Brain (organoid and tissue), 16 donors: ENCODE measurements at places on chromosomes 1 and 21.

GRCh38 chr21:29654855-29655254, 284.9 kb downstream of the GRIK1 start:
- no peak for DNase-seq

DNA sequence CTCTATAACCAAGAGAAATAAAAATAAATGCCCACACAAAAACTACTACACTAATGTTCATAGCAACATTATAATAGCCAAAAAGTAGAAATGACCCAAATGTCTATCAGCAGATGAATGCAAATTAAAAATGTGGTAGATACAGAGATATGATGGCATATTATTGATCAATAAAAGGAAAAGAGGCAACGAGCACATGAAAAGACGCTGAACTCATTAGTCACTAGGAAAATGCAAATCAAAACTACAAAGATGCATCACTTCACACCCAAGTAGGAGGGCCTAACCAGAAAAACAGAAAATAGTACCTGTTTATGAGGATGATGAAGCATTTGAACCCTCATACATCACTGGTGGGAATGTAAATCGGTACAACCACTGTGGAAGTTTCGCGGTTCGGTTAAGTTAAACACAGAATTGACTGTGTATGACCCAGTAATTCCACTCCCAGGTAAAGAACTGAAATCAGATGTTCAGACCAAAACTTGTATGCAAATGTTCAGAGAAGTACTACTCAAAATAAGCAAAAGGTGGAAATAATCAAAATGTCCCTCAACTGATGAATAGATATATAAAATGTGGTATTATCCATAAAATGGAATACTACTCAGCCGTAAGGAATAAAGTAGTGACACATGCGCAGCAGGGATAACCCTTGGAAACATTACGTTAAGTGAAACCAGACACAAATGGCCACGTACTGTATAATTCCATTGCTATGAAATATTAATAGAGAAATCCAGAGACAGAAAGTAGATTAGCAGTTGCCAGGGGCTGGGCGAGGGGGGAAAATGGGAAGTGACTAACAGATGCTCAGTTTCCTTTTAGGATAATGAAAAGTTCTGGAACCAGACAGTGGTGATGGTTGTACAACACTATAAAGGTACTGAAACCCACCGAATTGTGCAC, 3.1 kb downstream of the USP48 start:
- no peak for DNase-seq

GRCh38 chr21:34807881-34808568, 139.2 kb downstream of the CLIC6 start:
- DNase-seq: no peak

- DNase-seq: no peak
Measured at GRCh38 chr1:218823291-218823900, 350.3 kb upstream of the LYPLAL1 start.

DNA sequence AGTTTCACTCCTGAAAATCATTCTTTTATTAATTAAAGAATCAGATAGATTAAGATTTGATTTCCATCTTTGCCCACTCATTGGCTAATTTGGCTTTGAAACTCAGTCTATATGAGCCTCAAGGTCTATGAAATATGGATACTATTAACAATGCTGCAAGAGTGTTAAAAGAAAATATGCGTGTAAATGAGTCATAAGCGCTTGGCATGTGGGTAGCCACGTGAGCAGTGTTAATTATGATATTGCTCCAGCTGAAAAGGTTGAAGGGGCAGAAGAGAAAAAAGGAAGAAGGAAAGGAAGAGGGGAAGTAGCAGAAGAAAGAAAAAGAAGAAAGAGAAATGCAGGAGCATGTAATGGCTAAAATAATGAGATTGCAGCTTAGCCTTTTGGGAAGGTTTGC, 151.4 kb downstream of the CHRM3 start:
- peak; percentile 34 for DNase-seq

- DNase-seq: no peak
Measured at GRCh38 chr1:12109901-12110300, 46.8 kb downstream of the TNFRSF8 start.

DNA sequence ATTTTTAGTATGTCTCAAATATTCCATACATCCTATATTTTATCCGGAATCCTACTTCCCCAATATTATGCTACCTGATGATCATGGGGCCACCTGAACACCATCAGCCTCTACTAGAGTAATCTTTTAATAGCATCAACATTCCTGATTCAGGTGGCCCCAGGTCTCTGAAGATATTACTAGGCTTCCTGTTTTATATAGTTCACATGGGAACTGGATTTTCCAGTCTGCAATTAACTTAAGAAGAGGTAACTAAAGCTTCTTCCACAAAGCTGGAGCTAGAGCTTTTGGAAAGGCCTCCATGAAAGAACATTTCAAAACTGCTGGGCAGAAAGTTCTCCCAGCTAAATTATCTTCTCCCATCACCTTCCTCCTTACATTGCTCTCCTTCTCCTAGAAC, 72.3 kb upstream of the ADAM30 start:
- no peak for DNase-seq

DNA sequence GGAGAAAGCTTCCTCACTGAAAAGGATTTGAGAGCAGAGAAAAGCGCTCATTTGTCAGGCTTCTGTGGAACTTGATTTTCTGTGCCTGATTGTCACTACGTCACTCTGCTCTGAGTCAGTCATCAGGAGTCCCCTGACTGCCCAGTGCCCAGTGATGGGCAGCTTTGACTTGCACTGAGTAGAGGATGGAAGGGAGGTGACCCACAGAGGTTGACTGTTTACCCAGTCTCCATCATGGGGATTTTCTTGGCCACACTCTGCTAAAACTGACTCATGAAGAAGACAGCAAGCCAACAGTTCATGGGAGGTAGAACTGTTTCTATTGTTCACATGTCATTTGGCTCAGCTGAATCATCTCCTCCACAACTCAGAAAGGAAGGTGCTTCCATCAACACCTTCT, 82.1 kb upstream of the DUSP10 start:
- no peak for DNase-seq

DNA sequence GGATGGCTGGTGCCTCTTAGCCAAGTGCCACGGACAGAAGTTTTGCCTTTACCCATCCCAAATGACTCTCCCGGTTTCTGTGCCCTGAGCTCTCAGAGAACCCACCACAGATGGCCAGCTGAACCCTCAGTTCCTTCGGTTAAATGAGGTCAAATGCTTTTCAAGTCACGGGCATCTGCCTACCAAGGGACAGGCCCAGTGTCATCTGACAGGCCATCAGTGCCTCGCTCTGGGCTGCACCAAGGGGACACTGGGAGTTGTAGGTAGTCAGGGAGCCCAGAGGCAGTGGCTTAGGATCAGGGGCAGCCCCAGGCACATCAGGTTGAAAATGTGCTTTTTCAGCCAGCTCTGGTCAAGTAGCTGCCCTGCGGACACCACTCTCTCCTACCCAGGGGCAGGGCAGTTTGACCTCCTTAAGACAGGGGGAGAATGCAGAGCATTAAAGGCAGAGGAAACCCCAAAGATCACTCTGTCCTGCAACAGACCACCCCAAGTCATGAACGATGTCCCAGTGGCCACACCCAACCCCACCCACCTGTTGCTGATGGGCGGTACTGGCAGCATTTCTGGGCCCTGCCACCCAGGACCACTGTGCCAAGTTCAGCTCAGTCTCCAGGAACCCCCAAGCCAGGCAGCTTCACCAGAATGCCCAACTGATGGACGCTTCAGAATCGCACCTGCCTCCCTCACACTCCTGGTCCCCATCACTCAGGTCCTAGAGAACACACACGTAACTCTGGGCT, 60.7 kb downstream of the CASZ1 start:
- DNase-seq: no peak

GRCh38 chr1:164560556-164560955, 1.6 kb downstream of the PBX1 start:
- no peak for DNase-seq

- no peak for DNase-seq
Measured at GRCh38 chr1:216913976-216914375, 190.7 kb upstream of the ESRRG start.

DNA sequence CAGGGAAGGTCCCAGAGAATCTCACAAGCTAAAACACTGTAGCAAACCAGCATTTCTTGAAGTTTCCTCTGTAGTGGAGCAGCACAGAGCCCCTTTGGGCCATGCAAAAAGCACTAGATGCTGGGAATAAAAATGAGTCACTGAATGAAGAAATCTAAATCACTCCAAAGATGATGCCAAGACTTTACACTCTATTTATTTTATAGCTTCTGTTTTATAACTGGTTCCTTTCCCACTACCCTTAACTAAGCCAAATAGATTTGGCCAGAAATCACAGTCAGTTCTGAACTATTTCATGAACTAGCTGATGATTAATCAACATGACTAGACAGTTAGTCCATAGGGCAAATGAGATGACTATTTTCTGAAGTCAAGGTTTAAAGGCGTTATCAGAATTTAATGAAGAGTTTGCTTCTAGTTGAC, 89.5 kb downstream of the SCMH1 start:
- no peak for DNase-seq

DNA sequence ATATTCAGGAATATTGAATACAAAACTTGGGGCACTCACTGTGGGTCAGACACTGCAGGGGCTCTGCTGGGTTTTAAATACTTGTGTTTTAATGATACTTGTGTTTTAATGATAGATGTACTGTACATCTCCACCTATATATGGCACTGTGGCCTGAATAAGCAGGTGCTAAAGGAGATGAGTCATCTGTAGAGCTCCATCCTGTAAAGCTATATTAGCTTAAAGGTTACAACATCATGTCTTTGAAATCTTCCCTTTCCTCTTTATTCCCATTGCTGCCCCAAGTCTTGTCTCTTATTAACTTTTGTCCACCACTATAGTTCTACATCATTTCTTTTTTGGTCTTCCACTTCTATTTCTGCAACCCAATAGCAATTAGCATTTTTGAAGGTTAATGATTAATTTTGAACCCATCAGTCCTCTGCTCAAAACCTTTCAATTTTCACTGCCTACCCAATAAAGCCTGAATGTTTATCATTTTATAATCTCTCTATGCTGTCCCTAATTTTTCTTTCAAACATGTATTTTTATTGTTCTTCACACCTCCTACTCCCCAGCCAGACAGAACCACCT, 113.3 kb upstream of the PTGFR start:
- no peak for DNase-seq

DNA sequence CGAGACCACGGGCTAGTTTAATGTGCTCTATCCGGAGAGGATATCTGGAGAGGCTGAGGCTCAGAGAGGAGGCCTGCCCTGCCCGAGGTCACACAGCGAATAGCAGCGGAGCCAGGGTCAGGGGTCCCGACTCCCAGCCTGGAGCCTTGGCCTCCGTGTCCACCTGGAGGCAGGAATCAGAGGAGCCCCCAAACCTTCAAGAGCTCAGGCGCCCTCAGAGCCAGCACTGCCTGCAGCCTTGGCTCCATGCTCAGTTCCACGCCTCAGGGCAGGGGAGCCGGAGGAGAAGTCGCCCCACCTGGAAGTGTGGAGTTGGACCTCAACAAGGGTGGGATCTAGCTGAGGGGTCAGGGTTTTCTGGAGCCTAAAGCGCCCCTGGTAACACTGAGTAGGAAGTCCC, 2.0 kb upstream of the ASCL5 start:
- no peak for DNase-seq

GRCh38 chr1:217673387-217673786, 42.2 kb downstream of the SPATA17 start:
- DNase-seq: no peak

DNA sequence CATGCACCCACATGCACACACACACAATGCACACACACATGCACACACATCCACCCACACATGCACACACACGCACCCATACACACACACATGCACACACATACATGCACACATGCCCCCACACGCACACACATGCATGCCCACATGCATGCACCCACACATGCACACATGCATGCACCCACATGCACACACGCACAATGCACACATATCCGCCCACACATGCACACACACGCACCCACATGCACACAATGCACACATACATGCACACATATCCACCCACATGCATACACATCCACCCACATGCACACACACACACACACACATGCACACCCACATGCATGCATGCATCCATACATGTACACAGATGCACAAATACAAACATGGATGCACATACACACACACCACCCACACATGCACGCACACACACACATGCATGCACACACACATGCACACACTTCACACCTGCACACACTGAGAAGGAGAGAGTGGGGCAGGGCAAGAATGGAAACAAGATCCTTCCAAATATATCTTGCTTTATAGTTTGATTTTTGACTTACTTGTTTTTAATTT, 123.2 kb downstream of the NPHP4 start:
- no peak for DNase-seq

DNA sequence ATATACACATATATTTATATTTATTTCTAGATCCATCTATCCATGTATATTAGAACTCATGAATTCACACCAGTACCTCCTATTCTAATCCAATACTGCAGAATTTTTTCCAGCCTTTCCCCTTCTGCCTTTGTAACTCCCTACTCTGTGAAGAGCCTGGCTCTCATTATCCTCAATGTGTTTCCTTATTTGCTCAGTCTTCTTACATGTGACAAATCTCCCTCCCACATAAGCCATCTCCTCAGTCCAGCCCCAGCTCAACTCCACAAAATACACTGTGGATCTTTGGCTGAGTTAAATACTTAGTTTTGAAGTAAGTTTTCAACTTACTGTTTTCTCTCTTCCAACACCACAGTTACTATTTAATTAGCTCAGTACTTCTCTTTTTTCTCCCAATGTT, 45.7 kb downstream of the ATP5PO start:
- no peak for DNase-seq

DNA sequence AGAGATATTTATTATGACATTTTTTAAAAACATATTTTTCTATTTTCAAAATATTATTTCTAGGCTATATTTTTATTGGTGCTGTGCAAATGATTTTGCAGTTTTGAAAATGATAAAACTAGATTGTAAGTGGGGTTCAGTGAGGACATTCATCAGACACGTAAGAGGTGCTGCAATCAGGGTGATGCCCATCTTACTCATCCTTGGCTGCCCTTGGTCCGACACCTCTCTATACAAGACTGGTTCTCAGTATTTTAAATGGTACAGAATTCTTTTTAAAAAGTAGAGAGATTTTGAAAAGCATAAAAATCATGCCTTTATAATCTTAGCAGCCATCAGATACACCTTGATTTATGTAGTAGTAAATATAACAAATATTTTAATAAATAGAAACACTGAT, 24.0 kb downstream of the HENMT1 start:
- no peak for DNase-seq

GRCh38 chr1:223534677-223535076, 130.8 kb downstream of the CAPN8 start:
- no peak for DNase-seq

DNA sequence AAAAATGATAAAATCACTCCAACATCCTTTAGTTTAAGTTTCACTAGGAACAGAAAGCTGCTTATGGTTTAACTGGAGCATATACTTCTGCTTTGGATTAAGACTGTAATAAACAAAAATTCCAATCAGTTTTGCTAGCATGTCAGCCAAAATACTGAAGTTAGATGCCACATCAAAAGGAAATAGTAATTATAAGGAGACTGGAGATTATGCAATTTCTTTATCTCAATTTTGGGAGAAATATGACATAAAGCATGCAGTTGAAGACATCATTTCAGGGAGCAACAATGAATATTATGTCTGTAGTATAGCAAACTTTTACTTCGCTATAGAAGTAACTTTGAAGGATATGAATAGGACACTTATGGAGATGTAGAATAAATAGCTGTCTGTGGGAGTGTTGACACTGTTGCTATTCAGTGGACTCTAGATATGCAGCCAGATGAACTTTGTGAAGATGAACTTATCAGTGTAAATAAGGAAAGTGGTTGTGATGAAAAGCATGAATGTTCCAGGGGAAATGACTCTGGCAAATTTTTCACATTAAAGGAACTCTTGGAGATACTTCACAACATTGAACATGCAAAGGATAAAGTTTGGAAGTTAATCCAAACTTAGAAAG, 107.8 kb downstream of the RABGAP1L start:
- no peak for DNase-seq
